ENCODE measurements at places on chromosomes 7 and 10. TPM values are rescaled to one million over a fixed set of nuclear protein-coding genes. Genes with fewer than 3 reads are reported as not detected.

- peak; percentile 19 for DNase-seq
These were observed 87.0 kb downstream of the TBXAS1 start for GRCh38 chr7:139915864-139916716.

- no peak for DNase-seq
These were observed 2.5 kb downstream of the HPSE2 start for GRCh38 chr10:99233000-99233688.

DNA sequence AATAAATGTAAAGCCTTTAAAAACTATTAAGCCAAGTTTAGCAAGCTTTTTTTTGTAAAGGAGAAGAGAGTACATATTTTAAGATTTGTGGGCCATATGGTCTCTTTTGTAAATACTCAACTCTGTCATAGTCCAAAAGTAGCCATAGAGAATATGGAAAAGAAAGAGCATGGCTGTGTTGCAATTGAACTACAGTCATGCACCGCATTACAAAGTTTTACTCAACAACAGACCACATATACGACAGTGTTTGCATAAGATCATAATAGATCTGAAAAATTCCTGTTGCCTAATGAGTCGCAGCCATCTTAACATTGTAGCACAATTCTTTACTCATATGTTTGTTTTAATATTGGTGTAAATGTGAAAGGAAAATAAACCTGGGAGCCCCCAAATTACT is 440.8 kb downstream of the HTR7 start:
- no peak for DNase-seq

- no peak for DNase-seq
These were observed 345.6 kb downstream of the GPAM start for GRCh38 chr10:111837985-111838384.

- DNase-seq = peak; percentile 69
These were observed 1.6 kb downstream of the SPOCK2 start for GRCh38 chr10:72086466-72087391.

- no peak for DNase-seq
These were observed 21.5 kb downstream of the ALOX5 start for GRCh38 chr10:45395554-45395953.

- no peak for DNase-seq
These were observed 186.6 kb downstream of the TCERG1L start for GRCh38 chr10:131124945-131125344.

GRCh38 chr7:12130609-12131008 is 80.5 kb upstream of the TMEM106B start:
- no peak for DNase-seq

- no peak for DNase-seq
These were observed 168.6 kb downstream of the REEP3 start for GRCh38 chr10:63689768-63690167.

- no peak for DNase-seq
These were observed 411.9 kb downstream of the GRM8 start for GRCh38 chr7:126840869-126841268.

DNA sequence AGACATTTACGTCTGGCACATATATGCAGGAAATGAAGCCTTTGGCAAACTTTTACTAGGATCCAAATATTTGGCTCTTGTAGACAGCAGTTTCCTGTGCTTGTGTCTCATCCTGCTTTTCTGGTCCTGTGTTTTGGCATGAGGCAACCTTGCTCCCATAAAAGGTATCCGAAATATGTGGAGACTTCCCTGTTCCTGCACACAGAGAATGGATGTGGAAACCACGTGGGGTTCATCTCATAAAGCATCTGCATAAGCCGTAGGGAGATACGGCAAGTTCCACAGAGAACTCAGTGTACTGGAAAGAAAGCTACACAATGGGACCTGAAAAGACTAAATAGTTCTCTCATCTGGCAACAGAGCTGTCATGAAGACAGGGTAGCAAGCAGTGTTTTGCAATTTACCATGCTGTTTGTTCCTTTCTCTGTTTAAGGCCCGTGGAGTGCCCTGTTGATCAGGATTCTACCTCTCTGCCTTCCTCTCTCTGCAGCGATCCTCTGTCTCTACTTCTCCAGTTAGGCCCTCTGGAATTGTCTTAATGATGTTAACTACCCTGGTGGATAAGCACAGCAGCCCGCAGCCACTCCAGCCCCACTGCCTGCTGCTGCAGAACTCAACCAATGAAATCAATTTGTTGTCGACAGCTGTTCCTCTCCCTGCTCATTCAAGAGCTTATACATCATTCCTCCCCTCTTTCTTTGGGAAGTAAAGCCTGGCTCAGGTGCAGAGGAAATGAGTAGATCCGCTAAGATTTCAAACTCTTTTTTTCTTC is 293.6 kb downstream of the CSTF2T start:
- no peak for DNase-seq

DNA sequence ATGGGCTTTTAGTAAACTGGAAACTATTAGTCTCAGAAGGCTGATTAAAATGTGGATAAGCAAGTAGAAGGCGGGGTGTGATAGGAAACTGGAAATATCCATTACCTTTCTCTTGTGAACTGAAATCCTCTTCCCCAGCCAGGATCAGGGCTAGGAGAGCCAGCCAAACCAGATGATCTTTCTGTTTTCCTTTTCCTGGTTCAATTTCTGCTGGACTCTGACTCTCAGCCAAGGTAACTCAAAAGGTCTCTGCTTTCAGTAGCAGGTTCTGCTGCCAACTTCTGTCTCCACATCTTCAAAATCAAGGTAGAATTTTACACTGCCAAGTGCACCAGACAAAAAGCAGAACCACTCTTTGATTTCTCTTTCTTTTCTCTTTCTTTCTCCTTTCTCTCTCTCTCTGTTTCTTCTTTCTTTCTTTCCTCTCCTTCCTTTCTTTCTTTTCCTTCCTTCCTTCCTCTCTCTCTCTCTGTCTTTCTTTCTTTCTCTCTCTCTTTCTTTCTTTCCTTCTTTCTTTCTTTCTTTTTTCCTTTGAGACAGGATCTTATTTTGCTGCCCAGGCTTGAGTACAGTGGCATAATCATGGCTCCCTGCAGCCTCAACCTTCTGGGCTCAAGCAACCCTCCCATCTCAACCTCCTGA is 30.8 kb downstream of the OTUD1 start:
- DNase-seq = no peak

DNA sequence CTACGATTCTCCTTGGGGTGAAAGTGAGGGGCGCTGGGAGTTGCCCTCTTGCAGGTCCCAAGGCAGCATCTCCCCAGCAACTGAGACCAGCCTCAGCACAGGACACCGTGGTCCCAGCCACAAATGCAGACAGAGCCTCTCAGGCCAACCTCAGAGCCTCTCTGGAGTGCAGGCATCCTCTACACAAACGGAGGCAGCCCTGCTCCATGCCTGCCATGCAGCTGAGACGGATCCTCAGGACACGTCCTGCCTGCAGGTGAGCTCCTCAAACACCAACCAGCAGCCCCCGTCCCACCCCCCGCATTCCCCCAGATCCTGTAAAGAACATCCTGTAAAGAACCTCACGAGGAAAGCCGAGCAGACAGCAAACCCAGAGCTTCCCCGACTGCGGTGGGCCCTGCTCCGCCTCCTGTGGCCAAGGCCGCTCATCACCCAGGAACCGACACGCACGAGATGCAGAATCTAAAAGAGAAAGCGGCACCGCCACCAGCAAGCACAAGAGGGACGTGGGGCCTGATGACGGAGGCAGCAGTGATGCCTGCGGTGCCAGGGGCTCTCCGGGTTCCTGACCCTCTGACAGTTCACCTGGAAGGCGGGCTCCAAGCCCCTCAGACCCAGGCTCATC is 186.9 kb downstream of the PTPRN2 start:
- DNase-seq = no peak

GRCh38 chr7:65896279-65896870 is 23.5 kb downstream of the VKORC1L1 start:
- no peak for DNase-seq

- DNase-seq = no peak
These were observed 109.6 kb downstream of the SFMBT2 start for GRCh38 chr10:7301006-7301778.

DNA sequence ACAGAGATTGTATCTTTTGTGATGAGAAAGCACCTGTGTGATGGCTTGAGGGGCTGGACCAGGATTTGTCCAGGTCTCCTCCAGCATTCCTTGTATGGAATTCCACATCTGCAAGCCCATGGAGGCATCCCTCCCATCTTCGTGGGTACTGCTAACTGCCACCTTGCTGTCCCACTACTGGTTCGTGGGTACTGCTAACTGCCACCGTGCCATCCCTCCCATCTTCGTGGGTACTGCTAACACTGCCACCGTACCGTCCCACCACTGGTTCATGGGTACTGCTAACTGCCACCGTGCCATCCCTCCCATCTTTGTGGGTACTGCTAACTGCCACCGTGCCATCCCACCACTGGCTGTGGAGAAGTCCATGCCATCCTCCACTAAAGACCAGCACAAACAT is 111.7 kb downstream of the LARP4B start:
- no peak for DNase-seq

DNA sequence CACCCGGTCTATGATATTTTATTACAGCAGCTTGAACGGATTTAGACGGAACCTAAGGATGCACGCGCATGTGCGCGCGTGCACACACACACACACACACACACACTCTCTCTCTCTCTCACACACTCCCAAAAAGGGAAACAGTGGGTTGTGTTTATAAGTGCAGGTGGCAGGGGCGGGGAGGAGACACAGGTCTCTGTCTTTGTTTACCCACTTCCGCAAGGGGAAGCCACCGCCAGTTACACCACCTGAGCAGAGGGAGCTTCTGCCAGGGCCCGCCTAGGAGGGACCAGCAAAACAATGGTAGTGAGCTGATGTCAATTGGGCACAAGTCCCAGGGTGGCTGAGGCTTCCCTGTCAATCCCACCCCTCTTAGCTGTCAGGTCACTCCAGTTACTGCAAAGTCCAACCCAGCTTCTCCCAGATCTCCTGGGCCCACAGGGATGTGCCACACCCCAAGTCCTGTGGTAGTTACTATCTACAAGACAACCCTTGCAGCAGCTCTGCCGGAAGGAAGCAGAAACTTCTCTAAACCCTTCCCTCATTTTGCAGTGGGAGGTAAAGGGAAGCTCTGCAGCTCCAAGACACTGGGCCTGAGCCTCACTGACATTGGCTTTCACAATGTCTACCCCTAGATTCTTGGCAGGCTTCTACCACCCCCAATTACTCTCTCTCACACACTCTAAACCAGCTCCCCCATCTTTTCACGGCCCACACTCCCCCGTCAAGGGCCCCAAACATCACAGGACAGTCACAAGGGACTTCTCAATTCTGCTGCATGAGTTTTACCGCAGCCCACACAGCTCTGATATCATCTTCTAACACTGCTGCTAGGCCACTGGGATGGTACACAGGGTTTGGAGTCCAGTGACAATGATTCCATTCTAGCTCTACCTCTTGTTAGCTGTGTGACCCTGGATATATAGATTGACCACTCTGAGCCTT is 17.6 kb downstream of the ANXA11 start:
- DNase-seq = peak; percentile 94

DNA sequence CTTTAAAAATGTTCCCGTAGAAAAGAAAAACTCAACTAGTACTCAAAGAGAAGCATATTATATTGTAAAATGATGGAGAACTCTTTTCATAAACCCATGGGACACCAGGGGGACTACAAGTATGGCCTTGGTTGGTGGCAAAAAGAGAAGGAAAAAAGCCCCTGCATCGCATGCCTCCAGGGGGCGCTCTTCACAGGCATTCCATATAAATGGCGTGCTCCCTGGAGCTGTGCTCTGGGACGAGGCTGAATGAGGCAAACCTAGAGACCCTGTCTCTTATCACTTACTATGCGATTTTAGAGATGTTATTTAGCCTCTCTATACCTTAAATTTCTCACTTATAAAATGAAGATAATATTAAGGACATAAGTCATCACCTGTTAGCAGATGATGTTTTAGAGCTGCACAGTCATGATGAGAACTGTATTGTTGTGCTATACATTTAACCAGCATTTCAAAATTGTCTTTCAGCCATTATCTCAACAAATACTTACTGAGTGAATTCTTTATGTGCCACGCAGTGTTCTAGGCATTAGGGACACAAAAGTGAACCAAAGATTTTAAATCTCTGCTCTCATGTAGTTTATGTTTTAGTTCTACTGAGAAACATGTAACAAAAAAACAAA is 105.8 kb downstream of the ARHGAP21 start:
- peak; percentile 47 for DNase-seq

DNA sequence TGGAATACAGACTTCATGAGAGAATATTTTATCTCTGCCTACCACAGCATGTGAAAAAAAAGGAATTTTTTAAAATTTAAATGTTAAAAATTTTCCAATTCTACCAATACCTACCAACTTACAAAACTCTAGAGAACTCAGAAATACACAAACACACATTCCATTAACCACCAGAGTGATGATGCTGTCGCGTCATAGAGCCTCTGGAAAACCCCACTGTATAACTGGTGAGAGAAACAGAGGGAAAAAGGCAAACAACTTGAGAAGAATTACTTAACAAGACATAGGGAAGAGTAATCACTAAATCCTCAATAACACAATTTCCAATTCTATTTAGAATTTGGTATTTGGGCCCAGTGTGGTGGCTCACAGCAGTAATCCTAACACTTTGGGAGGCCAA is 6.2 kb upstream of the SPOCK2 start:
- DNase-seq = no peak

DNA sequence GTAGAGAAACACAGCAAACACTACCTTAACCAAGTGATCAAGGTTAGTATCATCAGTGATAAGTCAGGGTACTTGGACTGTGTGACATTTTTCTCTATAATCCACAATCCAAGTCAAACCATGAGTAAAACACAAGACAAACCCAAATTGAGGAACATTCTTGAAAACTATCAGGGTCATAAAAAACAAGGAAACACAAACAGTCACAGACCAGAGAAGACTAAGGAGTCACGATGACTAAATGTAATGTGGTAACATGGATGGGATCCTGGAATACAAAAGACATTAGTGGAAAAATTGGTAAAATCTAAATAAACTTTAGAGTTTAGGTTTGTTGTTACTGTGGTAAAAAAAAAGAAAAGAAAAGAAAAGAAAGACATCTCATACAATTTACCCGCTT is 103.8 kb downstream of the ARMH3 start:
- no peak for DNase-seq

DNA sequence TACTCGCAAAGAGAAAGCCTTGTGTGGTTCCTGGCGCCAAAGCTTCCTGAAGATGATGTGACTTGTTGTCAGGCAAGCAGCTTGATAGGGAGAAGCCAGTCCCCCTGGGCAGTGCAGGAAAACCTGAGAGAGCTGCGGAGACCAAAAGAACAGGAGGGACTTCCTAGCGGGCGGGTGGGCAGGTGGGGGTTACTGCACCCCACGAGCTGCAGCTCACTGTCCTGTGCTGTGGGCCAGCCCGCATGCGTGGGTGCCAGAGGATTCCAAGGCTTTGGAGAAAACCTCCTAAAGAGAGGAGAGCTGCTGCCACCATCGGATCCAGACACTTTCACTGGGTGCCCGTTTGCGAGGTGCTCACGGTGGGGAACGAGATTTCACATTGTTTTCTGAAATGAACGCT is 145.1 kb downstream of the ACTR3B start:
- DNase-seq = no peak

Gene ZNF273
- 8.3 TPM for total RNA-seq

Gene PAPOLB
- total RNA-seq = not detected

Gene ANKRD7
- not detected for total RNA-seq

Gene C10orf143
- 9.2 TPM for total RNA-seq

Gene SFXN2
- total RNA-seq = 21.7 TPM

Gene HOXA11
- not detected for total RNA-seq

Gene BAZ1B
- 78.6 TPM for total RNA-seq

Gene PLAU
- 0.64 TPM for total RNA-seq

Gene CCL24
- total RNA-seq = not detected

Gene NPFFR1
- total RNA-seq = not detected

Gene AQP1
- total RNA-seq = not detected

Gene HOXA9
- not detected for total RNA-seq

Gene BMS1
- 17.3 TPM for total RNA-seq

Gene NEUROD6
- not detected for total RNA-seq

Gene OR2A7
- 3.9 TPM for total RNA-seq

Measured in CD4-positive, alpha-beta memory T cell (primary cell).